ENCODE measurements at places on chromosomes 5 and 9.

GRCh38 chr5:634191-634590 lies 22.1 kb downstream of the CEP72 start:
- DNase-seq, result no peak

DNA sequence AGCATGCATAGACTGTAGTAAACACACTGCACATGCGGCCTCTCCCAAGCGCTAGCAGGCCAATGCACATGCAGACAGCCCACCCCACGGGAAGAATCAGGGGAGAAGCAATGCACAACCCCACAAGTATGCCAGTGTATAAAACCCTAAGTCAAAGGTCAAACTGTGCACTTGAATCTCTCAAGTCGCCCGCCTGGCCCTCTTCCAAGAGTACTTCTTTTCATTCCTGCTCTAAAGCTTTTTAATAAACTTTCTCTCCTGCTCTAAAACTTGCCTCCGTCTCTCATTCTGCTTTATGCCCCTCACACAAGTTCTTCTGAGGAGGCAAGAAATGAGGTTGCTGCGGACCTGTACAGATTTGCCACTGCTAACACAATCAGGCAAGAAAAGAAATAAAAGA lies 50.4 kb downstream of the PTPDC1 start:
- DNase-seq, result no peak

- DNase-seq, result peak; percentile 39
Observed at GRCh38 chr9:134163371-134164196, 780 bp downstream of the RNU6ATAC start.

GRCh38 chr9:114774524-114774923 lies 31.3 kb downstream of the TNFSF15 start:
- no peak for DNase-seq

DNA sequence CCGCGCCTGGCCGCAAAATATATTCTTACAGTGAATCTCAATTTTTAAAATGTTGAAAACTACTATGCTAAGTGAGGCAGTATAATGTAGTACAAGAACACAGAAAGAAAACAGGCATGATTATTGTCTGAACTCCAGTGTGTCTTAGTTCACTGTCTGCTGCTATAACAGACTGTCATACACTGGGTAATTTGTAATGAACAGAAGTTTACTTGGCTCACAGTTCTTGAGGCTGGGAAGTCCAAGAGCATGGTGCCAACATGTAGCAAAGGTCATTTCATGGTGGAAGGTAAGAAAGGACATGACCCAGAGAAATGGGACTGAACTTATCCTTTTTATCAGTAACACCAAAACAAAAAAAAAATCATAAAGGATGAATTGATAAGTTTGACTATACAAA lies 19.9 kb upstream of the TEX10 start:
- DNase-seq, result no peak

DNA sequence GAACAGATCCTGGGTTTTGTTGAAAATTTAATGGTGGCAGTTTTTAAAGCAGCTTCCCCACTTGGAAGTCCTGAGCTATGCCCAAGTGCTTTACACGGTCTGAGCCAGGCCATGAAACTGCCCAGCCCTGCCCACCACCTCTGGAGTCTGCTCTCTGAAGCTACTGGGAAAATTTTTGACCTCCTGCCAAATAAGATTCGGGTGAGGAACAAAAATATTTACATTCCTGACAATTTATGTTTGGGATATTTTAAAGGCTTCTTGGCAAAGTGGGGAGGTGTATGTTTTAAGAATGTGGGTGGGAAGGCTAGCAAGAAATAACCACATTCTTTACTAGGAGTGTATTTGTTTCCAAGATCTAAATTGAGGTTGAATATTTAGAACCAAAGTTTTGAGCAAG lies 50.0 kb downstream of the HACD4 start:
- no peak for DNase-seq

GRCh38 chr5:65390208-65390607 lies 91.5 kb downstream of the ADAMTS6 start:
- DNase-seq, result no peak

GRCh38 chr5:138402640-138403039 lies 36.2 kb upstream of the REEP2 start:
- no peak for DNase-seq

GRCh38 chr9:2234371-2234893 lies 219.3 kb downstream of the SMARCA2 start:
- no peak for DNase-seq

- DNase-seq, result no peak
Observed at GRCh38 chr5:33763435-33763834, 128.4 kb downstream of the ADAMTS12 start.

- no peak for DNase-seq
Observed at GRCh38 chr5:167642779-167643517, 648.5 kb upstream of the WWC1 start.

DNA sequence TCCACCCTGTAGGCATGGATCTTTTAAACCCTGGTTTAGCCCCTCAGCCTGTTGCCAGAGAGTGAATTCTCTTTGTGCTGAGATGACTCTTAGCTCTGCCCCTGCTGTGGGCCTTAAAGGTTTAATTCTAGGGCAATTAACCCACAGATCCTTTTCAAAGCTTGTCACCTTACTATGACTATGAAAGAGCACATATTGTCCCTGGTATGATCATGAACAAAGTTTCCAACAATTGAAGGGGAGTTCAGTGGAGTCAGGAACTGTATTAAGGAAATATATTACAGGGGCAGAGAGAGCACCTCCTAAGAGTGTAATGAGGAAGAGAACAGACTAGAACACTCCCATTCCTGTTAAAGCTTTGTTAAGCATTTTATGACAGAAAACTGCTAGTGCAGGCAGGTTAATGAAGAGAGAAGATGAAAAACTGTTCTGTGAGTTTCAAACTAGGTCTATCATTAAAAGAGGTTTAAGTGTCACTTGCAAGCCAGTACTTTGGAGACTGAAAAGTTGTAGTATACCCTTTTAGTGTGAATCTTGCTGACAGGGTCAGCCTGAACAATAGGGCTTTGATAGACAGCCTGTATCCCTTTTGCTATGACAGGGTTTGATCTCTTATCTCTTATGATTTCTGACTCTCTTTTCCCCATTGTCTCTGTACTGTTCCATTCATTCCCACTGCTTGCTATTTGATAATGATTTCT lies 104.2 kb upstream of the ELL2 start:
- DNase-seq, result no peak

GRCh38 chr9:99860266-99860665 lies 38.6 kb downstream of the NR4A3 start:
- no peak for DNase-seq

- DNase-seq, result no peak
Observed at GRCh38 chr5:152990649-152991048, 499.8 kb upstream of the GRIA1 start.

DNA sequence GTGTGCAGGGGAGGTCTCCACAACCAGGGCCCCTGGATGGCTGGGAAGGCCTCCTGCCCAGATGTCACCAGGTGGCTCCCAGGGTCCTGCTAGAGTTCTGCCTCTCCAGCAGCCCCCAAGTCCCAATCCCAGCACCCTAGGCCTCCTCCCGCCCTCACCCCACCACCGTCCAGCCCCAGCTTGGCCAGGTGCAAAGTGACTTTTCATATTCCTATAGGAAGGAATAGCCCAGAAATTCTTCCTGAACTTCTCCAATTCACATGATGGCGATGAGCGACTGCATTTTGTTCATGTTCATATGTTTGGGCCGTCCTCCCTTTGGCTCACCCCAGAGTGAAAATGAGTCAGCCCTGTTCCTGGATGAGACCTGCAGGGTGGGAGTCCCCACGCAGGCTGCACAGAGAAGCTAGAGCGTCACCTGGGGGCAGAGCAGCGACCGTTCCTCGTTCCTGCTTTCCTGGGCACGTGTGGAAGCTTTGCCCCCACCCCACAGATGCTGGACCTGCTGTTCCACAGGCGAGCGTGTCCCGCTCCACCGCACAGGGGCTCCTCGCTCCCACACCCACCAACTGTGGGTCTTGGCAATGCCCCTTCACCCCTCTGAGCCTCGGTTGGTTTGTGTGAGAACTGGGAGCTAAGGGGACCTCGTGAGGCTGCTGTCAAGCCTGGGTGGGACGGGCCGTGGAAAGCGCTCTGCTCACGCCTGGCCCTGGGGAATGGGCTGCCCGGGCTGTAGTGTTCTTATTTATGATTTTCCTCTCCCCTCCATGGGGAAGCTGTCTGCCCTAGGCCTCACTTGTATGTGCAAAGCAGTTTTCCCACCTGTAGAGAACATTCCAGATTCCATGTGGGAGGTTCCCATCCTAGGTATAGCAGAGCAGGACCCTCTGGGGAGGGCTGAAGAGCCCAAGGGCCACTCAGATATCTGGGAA lies 6.9 kb downstream of the MRPS2 start:
- DNase-seq, result no peak

- no peak for DNase-seq
Observed at GRCh38 chr5:38929838-38930237, 84.0 kb downstream of the OSMR start.

DNA sequence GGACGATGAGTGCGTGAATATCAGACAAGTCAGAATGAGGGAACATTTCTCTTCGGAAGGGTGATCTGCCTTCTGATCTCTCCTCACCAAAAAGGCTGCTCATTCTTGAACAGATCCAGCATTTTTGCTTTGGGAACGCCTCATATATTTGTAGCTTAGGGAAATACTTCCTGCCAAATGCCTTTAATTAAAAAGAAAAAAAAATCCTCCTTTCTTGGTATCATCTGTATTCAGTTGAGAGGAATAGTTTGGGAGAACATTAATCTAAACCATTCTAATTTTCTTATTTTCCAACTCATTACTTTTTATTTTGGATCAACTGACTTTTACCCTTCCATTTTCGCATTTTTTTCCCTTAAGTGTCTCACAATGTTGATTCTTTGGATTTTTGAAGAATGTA lies 163.4 kb downstream of the SNX18 start:
- DNase-seq, result no peak
